Esophagus squamous epithelium (tissue), 5 donors: ENCODE measurements at places on chromosomes 6 and 20.

DNA sequence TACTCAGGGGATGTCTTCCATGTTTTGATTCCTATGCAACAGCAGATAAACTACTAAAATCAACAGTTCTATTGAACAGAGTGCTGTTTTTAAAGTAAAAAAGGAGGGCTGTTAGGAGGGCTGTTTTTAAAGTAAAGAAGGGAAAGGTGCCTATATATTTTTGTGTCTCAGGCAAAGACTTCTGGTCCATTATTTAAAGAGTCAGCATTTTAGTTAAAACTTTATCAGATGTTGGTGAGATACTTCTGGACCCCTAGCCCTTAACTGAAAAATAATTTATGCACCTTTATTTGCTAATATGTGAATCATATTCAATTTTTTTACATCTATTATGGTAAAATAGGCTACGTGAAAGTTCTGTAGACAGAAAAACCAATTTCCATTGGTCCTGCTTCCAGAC lies 144.8 kb downstream of the MOXD1 start:
- DNase-seq, result no peak

- DNase-seq, result no peak
Measured at GRCh38 chr20:5191829-5192569, 65.2 kb downstream of the CDS2 start.

DNA sequence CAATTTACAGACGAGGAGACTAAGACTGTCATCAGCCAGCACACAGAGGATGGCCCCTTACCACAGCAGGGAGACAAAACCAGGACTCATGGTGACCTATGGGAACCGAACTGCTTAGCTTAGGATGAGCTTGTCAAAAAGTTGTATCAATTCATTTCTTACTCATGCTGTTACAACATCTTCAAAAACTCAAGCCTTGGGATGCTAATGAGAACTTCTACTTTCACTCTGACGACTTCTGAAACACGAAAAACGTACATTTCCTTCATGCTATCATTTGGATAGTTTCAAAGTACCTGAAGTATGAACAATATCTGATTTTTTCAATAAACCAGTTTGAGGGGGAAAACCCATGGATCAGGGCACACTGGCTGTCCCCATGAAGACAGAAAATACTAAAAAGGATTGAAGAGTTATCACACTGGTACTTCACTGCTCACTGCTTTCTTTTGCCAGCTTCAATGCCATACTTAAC lies 31.9 kb downstream of the HIVEP2 start:
- DNase-seq, result no peak

GRCh38 chr6:163309491-163310026 lies 105.0 kb upstream of the QKI start:
- DNase-seq, result no peak

DNA sequence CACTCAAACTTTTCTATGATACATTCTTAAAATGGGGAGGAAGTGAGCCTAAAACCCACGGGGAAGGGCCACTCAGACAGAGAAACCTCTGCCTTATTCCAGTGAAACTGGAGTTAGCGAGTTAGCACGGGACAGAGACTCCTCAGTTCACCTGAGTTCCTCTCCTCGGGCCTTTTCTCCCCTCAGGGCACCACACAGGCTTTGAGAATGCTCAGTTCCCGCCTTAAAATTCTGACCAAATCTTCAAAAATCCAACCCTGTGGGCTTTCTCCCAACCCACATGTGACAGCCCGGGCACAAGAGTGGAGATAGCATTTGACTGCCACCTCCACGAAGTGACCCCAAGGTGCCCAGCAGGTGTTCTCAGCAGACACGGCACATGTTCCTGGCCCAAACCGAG lies 204.3 kb downstream of the SMOC2 start:
- DNase-seq, result no peak

DNA sequence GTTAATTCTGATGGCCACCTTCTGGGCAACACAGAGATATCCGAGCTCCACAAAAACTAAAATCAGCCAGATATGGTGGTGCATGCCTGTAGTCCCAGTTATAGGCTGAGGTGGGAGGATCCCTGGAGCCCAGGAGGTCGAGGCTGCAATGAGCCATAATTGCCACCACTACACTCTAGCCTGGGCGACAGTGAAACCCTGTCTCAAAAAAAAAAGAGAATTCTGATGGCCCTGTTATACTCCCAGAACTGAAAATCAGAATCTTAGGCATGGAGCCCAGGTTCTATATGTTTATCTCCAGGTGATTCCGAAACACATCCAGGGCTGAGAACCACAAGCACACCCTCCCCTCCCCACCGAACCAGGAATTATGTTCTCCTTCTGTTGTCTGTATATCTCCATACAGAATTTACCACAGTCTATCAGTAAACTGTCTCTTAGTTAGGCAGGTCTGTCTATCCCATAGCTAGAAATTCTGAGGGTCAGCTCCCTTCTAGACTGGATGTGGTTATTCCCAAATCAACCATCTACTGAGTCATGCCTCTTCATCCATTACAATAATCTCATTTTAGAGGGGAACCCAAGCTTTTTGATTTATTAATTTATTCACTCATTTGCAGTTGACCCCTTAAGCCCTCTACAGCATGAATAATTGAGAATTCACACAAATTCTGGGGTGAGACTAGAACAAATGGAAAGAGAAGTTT lies 24.8 kb upstream of the CCND3 start:
- no peak for DNase-seq

DNA sequence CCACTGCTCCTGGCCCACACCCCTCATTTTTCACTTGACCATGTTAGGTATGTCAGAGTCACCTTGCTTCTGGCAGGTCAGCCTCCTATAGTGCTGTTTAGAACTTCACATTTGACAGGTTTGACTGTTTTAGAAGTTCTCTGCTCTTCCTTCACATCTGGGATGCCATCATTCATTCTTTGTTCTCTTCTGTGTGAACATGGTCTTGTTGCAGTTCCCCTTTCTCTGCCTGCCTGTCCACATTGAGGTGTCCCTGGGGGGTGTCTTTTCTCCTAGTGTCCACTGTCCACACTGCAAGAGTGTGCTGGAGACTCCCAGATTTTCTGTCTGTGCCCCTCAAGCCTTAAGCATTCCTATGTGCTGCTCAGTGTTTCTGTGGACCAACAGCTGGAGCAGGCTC lies 89.5 kb downstream of the JARID2 start:
- no peak for DNase-seq

GRCh38 chr6:31356216-31356945 lies 598 bp downstream of the HLA-B start:
- DNase-seq, result no peak

GRCh38 chr6:122412001-122412400 lies 12.5 kb downstream of the HSF2 start:
- DNase-seq, result no peak

DNA sequence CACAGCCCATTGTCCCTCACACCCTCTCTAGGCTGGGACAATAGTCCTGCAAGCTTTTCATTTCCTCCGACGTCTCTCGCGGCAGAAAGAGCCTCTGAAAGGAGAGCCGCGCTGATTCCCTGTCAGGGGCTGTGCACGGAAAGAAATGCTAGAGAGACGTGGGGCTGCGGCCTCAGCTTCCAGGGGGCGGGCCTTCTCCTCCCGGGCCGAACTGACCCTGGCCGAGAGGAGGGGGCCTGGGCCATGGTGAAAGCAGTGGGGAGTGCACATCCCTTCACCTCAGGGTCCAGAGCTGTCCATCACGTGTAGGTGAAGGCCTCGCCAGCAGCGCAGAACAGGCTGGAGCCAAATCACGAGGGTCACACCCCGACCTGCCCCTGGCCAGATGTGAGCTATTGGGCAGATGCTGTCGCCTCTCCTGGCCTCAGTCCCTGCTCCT lies 220.4 kb downstream of the TAF4 start:
- DNase-seq, result no peak

- DNase-seq, result no peak
Measured at GRCh38 chr20:15937179-15937578, 636.1 kb downstream of the KIF16B start.

- no peak for DNase-seq
Measured at GRCh38 chr6:39952167-39952566, 17.9 kb upstream of the MOCS1 start.

- no peak for DNase-seq
Measured at GRCh38 chr20:23358923-23359593, 2.9 kb upstream of the GZF1 start.

DNA sequence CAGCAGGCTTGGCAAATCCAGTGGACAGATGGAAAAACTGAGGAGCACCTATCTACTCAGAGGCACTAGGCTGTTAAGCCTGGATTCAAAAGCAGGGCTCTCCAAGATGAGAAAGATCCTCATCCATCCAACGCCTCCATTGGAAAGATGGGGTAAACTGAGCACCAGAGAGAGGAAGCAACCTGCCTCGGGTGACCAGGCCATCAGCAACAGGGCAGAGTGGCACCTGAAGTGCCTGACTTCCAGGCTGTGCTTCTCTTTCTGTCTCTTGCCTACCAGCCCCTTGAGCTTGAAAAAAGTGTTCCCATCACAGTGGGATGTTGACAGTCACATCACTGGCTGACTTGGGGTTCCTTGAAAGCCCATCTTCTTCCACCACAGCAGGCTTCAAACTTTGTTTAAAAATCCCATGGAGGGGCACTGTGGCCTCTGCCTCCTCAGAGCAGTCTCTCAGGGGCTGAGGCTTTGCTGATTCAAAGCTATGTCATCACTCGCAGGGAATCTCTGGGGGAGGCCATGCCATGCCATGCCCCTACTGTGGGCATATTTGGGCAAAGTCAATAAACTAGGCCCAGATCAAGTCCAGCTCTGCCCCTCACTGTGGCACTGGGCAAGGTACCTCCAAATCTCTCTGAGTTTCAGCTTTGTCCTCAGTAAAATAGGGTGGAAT lies 44.8 kb upstream of the TGM2 start:
- DNase-seq, result no peak

GRCh38 chr6:131765081-131765803 lies 42.6 kb upstream of the ENPP1 start:
- no peak for DNase-seq

- no peak for DNase-seq
Measured at GRCh38 chr6:109513571-109514071, 30.6 kb upstream of the ZBTB24 start.

DNA sequence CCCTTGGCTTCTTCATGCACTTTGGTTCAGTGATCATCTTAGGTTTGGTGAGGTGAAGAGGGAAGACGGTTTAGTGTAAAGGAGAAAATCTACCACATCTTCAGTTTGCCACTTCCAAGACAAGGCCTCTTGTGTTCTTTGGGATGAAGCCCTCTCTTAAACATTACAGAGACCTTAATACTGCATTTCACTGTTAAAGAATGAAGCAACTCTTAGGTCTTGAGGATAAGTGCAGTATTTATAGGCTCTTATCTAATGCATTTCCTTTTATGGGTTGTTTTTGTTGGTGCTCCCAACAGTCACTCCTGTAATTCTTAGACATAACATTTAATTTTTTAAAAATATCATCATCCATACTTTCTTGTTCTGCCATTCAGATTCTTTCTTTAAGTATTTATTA lies 139.9 kb upstream of the LAMP5 start:
- no peak for DNase-seq

- DNase-seq, result no peak
Measured at GRCh38 chr6:125910527-125910926, 46.0 kb upstream of the HINT3 start.

- DNase-seq, result no peak
Measured at GRCh38 chr6:57324538-57324937, 7.1 kb downstream of the PRIM2 start.

DNA sequence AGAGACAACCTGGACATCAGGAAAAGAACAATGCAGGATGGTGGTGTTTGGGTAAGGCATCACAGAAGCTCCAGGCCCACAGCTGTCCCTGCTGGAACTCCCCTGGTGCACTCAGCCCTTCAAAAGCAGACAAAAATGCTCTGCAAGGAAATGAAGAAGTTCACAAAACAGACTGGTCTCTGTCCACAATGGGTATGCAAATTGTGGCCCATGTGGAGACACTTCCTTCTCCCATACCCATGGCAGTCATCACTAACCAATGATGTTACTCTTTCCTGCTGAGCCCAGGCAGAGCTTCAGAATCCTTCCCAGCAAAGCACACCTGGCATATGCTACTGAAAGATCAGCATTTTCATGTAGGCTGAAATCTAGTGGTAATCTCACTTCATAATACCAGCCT lies 42.6 kb upstream of the PXDC1 start:
- no peak for DNase-seq

DNA sequence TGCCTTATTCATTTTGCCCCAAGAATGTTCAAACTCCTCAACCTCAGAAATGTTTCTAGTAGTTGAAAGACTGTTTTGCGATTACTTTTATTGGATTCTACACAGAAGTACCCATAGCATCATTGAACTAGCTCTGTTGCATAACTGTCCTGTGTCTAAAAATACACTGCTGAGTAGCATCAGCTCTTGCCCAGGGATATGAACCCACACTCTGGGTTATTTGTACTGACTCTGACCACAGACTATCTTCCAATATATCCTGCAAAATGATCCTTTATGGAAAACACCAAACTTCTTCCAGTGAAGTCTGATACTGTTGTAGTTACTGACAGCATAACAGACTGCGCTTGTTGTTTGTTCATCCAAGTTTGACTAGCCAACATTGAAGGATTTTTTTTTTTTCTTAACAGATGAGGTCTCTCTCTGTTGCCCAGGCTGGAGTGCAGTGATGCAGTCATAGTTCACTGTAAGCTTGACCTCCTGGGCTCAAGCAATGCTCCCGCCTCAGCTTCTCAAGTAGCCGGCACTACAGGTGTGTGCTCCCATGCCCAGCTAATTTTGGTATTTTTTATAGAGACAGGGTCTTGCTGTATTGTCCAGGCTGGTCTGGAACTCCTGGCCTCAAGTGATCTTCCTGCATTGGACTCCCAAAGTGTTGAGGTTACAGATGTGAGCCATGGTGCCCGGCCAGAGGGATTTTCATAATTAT lies 49.9 kb downstream of the TULP4 start:
- no peak for DNase-seq

- no peak for DNase-seq
Measured at GRCh38 chr6:63643862-63644261, 8.3 kb downstream of the PHF3 start.

- DNase-seq, result no peak
Measured at GRCh38 chr6:72382602-72383529, 239.0 kb upstream of the KCNQ5 start.

DNA sequence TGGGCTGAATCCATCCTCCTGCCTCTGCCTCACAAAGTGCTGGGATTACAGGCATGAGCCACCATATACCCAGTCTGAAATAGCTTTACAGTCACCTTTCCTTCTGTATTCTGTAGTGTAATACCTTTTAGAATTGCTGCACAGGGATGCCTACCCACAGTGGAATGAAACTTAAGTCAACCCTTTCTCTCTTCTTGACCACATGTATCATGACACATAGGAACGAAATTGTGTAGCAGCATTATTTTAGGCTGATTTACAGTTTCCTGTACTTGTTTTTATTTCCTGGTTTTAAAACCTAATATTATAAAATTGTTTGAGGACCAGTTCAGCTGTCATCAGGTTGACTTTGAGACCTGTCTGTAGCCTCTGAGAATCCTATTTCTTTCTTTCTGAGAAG lies 297.8 kb downstream of the ZFAND3 start:
- DNase-seq, result no peak

GRCh38 chr6:25329161-25329817 lies 50.1 kb downstream of the CARMIL1 start:
- no peak for DNase-seq

- no peak for DNase-seq
Measured at GRCh38 chr20:23826541-23827021, at the start of gene CST2. Gene CST2 (minus strand): TSS chr20:23826729. CDS start chr20:23826660, 69 bp downstream.

- DNase-seq, result no peak
Measured at GRCh38 chr6:34145161-34146020, 496 bp downstream of the GRM4 start.

- DNase-seq, result no peak
Measured at GRCh38 chr6:106964954-106965353, 9.6 kb downstream of the CD24 start.

- no peak for DNase-seq
Measured at GRCh38 chr6:25959890-25960536, 2.6 kb upstream of the TRIM38 start.

- no peak for DNase-seq
Measured at GRCh38 chr6:39386487-39386886, 64.0 kb upstream of the KCNK16 start.
